Stimulated activated CD8-positive, alpha-beta memory T cell treated with anti-CD3 and anti-CD28 coated beads, Interleukin-4, amount 100 ng/mL, for 24 hours (primary cell): ENCODE measurements at places on chromosomes 3 and 15.

DNA sequence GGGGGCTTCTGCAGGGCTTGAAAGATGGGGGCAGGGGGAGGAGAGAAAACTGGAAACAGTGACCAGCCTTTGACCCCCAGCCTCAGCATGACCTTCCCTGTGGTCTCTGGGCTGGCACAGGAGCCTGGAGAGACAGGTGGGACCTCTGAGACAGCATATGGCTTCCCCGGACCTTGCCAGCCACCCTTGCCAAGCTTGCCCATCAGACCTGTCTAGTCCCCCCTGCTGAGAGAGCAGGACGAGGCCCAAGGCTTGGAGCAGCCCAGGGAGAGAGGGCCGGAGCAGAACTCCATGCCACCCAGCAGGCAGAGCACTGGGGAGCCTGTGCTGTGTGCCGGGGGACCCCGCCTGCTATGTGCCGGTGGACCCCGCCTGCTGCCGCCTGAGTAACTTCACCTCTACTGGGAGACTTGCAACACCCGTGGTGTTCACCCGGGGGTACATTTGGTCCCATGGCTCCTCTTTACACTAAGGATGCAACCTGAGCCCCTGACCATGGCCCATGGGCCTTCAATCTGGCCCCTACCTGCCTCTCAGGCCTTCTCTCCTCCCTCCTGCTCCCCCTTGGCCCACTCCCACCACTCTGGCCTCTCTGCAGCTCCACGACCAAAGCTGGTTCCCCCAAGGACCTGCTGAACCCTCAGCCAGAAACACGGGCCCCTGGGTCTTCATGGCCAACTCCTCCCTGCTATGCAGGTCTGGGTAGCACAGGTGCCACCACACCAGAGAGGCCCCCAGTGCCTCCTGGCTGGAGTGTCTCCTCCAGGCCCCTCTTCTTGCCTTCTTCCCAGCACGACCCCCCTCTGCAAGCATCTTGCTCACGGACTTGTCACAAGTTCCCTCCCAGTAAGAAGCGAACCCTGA is 21.1 kb upstream of the SLC41A3 start:
- DNase-seq: no peak

- DNase-seq: no peak
These were observed 303.6 kb upstream of the LRRN1 start for GRCh38 chr3:3495611-3496010.

DNA sequence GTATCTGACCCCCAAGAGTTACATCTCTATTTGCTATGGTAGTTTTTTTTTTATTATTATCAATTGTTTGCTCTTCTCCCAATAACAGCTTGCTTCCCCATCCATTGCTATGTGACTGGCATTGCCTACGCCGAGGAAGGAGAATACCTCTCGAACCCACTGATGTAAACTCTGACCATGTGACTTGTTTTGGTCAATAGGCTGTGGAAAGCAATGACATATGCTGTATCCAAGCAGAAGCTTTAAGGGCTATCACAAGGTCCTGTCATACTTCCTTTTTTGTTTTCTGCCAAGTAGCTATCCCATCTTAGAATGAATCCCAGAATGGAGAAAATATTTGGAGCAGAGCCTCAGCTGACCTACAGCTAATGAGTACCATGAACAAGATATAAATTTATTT is 111.0 kb upstream of the FRMD4B start:
- DNase-seq: no peak

DNA sequence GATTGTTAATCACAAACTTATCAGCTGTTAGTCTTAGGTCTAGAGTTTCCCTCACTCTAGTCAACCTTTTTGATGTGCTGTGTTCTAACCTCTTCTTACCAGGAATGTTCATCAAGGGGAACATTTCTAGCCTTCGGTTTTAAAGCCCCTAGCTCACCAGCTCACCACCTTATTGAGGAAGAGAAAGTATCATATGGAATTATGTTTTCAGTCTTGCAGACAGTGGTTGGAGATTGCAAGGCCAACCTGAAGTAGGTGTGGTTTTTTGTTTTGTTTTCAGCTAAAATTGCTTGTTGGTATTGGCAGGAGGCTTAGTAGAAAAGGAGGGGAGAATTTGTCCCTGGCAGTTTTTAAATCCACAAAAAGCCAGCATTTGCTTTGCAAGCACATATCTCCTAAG is 48.4 kb upstream of the CCDC80 start:
- no peak for DNase-seq

DNA sequence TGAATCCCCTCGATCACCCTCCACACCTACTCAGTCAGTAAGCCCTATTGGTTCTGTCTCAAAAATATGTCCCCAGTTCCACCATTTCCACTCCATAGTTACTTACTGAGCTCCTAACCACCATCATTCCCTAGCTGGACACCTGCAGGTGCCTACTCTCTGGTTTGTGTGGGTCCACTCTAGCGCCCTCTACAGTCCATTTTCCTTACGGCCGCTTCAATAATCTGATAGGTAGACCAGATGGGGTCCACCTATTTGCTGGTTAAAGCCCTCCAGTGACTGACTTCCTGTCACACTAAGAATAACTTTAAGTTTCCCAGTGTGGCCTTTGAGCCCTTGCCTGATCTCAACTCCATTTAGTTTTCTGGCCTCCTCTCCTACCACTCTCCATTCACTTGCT is 5.0 kb downstream of the GXYLT2 start:
- DNase-seq: no peak

GRCh38 chr3:153901152-153901551 is 220.0 kb upstream of the ARHGEF26 start:
- DNase-seq: no peak

DNA sequence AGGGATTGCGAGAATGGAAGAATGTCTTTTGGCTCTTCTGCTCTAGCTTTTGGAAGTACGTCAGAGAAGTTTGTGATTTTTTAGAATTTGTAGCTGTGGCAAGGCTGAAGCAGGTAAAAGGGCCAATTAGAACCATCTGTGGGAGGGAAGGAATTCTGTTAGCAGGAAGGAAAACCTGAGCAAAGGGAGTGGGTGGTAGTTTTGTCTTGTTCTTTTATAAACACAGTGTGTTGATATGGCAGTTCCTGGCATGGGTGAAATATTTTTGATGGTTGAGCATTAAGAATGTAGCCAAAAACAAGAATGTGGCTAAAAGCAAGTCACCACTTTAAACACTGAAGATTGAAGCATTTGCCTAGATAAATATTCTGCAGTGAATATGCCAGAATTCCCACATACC is 23.8 kb downstream of the DAG1 start:
- no peak for DNase-seq

- DNase-seq: no peak
These were observed 209.5 kb upstream of the ALCAM start for GRCh38 chr3:105157067-105157765.

GRCh38 chr15:74742422-74742821 is 6.2 kb upstream of the CYP1A2 start:
- DNase-seq: no peak

- no peak for DNase-seq
These were observed 6.8 kb upstream of the TBC1D5 start for GRCh38 chr3:17749281-17749680.

GRCh38 chr3:17752876-17753631 is 10.6 kb upstream of the TBC1D5 start:
- DNase-seq: no peak

DNA sequence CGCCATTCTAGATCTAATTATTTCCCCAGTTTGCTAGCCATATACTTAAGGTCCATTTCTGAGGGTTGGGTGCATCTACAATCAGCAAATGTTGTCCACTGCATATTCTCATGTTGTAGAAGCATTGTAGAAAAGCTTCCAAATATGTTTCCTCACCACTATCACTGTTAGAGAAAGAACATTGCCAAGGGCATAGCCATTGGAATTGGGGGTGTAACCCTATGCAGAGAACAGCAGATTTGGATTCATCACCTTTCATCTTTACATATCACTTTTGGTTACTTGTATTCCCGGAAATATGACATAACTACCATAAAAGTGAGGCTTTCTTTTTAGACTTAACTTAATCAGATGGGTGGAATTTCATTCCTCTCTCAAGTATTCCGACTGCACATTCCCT is 203.6 kb downstream of the LSAMP start:
- no peak for DNase-seq

GRCh38 chr15:41819455-41820050 is 8.3 kb upstream of the JMJD7 start:
- no peak for DNase-seq

DNA sequence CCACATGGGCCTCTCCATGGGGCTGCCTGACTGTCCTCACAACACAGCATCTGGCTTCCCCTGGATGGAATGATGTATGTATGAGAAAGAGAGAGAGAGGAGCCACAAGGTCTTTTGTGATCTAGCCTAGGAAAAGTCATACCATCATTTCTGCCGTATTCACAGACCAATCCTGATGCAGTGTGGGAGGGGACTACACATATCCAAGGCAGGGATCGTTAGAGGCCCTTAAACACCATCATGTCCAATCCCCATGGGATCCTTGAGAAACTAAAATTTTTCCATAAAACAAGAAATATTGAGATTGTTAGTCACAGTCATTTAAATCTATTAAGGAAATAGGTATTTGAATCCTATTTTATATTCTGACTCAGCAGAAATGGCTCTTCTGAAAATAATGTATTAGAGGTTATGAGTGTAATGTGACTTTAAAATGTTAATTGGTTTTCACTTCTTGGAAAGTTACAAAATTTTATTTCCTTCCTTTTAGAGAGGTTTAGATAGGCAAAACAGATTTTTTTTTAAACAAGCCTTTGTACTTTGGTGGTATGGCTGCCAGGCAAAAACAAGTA is 65.1 kb upstream of the TSC22D2 start:
- DNase-seq: no peak

- no peak for DNase-seq
These were observed 22.9 kb downstream of the COLQ start for GRCh38 chr3:15498431-15499214.

DNA sequence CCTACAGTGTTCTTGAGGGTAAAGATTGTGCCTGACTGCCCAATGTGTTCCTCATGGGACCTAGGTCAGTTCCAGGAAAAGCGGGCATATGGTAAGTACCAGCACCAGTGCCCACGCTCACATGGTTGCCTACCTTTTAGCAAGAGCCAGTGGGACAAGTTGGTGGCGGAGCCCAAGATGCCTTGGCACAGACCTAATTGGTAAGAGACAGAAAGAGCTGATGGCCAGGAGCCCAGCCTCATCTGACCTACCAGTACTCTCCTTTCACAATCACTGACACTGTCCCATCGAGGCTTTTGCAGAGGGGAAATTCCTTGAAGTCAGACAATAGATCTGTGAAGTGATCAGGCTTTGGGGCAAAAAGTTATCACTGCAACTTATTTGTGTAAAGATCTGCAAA is 98.4 kb upstream of the BCL6 start:
- DNase-seq: no peak

GRCh38 chr15:92326236-92326635 is 67.4 kb upstream of the ST8SIA2 start:
- DNase-seq: no peak

GRCh38 chr3:99175276-99175812 is 273.8 kb upstream of the DCBLD2 start:
- DNase-seq: no peak

DNA sequence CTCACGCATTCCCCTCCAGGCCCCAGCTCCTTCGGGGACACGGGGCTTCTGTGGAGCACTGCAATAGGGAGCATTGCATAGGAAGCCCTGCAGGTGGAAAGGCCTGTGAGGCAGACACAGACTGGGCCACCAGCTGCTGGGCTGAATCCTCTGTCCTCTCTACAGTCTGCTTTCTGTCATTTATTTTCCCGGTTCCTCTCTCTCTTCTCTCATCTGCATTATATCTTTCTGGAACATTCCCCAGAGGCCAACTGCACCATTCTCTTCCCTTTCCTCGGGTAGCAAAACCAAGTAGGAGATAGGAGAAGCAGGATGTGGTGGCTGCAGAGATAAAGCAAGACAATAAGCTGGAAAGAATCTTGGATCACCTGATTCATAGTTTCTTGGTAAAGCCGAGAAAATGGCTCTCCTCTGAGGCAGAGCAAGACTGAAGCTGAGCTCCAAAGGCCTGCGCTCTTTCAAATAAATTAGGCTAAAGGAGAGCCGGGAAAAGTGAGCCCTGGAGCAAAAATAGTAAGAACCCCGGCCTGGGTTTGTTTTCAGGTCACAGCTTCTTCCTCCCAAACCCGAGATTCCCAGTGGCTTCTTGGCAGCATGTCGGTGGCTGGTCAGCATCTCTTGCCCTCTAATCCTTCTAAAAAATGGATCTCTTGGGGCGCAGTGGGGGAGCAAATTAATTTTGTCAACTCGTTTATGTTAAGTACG is 5.3 kb downstream of the TM4SF4 start:
- no peak for DNase-seq

DNA sequence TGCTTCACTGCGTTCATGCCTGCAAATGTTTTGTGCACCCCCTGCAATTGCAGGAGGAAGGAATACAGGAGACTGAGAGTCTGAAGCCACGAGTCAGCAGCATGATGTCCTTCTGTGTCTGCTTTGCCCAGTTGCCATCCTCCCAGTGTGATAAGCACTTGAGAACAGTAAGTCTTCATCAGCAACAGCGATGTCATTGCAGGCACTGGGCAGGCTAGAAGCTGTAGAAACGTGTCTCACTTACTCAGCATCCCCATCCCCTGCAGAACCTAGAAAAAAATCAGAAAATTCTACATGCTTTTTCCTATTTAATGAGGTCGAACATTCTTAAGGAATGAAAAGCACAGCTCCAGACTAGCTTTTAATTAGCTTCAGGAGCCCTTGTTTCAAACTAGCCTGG is 156.5 kb upstream of the LPP start:
- no peak for DNase-seq

DNA sequence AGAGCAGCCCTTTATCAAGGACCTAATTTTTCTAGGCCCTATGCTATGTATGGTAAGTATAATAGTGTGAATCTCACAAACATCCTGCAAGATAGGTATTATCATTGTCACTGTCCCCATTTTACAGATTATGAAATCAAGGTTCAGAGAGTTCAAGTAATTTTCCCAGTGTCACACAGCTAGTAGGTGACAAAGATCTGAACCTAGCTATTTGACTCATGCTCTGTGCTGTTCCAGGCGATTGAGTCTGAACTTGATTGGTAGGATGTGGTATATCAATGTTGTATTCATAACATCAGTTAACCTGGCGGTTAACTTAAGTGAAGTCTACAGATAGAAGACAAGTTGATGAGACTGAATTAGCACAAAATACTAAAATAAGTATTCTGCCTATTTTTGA is 229.9 kb downstream of the CHST2 start:
- no peak for DNase-seq

- no peak for DNase-seq
These were observed 27.6 kb downstream of the GNB5 start for GRCh38 chr15:52163321-52164190.

- no peak for DNase-seq
These were observed 117.7 kb downstream of the MYLK start for GRCh38 chr3:123766193-123767008.

GRCh38 chr15:48748535-48748934 is 62.3 kb downstream of the CEP152 start:
- no peak for DNase-seq
